ENCODE measurements at places on chromosomes 4 and X.

GRCh38 chr4:23106516-23106915, 413.8 kb downstream of the GBA3 start:
- no peak for DNase-seq

GRCh38 chrX:130296743-130297142, 28.0 kb upstream of the ZNF280C start:
- DNase-seq, result no peak

GRCh38 chrX:133191739-133192039, 26.5 kb downstream of the TFDP3 start:
- DNase-seq, result no peak

DNA sequence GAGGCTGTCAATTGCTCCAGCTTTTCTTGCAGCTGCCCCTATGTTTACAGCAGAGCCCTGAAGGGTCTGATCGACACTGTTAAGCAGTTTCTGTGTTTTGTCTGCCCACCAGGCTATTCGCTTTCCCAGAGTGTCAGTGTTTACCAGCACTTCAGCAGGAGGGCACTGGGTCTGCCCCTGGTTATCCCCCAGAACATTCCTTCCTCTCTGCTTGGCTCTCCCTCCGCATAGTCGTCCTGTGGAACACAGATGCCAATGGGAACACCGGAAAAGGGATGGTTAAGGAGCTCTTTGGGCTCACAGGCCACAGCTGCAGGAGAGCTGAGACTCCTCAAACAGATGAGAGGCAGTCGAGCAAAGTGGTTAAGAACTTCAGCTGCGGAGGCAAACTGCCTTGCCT, 71.3 kb upstream of the FBXW7 start:
- no peak for DNase-seq

- no peak for DNase-seq
These were observed 120.1 kb downstream of the MFAP3L start for GRCh38 chr4:169906104-169906503.

- peak; percentile 4 for DNase-seq
These were observed 134.1 kb downstream of the OR13H1 start for GRCh38 chrX:131677655-131678628.

- DNase-seq, result peak; percentile 31
These were observed 52.7 kb downstream of the STARD8 start for GRCh38 chrX:68699960-68700746.

DNA sequence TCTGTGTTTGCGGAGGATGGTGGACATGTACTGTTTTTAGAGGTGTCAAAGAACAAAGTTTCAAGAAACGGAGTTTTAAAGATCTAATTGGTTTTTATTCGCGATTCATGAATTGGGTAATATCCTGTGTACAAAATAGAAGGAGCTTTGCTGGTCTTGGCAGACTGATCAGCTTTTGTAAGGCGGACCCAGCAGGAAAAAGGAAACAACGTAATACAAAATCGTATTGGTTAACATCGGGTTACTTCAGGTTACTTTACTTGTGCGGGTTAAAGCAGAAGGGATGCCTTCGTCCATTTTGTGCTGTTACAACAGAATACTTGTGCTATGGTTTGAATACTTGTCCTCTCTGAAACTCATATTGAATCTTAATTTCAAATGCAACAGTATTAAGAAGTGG, 11.4 kb upstream of the NYX start:
- DNase-seq, result no peak

- no peak for DNase-seq
These were observed 209.1 kb upstream of the FAM47A start for GRCh38 chrX:34341258-34341657.

DNA sequence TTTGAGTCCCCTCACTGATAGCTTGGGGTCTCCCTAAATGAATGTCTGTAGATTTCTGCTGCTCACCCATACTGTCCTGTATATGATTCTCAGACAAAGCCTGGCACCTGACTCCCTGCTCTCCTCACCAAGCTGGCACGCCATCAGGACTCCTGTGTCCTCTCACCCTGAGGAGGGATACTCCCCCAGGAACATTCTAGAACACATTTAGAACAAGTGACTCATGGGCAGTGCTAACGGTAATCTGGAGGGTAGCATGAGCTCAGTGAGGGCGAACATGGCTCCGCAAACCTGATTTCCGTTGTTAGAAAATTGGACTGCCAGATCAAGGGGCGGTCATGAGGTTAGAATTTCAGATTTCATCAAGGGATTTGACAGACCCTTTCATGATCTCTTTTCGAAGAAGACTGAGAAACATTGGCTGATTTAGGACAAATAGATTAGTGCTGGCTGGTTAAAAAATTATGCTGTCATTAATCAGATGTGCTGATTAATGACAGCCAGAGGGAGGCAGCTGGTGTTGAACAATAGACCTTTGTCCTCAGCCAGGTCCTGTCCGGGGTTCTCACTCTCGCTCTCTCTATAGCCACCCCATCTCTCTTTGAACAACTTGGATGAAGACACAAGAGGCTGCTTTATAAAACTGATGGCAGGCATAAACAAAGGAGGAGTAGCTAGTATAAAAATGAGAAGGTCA, 244.3 kb downstream of the PTTG2 start:
- no peak for DNase-seq

DNA sequence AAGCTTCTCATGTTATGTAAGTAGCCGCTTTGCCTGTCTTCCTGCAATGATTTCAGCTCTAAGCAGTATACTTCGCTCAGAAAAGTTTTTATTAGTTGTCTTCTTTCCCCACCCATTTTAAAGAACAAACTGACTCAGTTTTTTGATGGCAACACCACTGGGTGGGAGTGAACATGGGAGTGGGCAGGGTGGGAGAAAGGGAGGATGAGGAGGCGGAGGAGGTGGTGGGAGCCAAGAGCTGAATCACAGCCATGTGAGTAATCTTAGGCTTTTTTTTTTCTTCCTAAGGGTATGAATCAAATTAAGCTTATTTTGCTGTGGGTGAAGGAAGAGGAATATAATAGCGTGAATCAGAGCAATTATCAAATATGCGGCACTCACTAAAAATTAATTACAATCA, 574.3 kb upstream of the DIPK2B start:
- DNase-seq, result peak; percentile 61

DNA sequence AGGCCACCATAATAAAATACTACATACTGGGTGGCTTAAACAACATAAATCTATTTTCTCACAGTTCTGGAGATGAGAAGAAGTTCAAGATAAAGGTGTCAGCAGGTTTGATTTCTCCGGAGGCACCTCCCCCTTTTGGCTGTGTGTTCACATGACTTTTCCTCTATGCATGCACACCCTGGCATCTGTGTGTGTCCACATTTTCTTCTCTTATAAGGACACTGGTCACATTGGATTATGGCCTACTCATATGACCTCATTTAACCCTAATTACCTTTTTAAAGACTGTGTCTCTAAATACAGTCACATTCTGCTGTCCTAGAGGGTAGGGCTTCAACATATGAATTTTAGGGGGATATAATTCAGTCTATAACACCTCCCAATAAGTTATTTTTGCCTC, 79.8 kb downstream of the DCLK2 start:
- DNase-seq, result no peak

GRCh38 chrX:130594453-130594916, 192.7 kb downstream of the RBMX2 start:
- no peak for DNase-seq

GRCh38 chrX:49284212-49284611, 14.6 kb downstream of the PPP1R3F start:
- DNase-seq, result no peak

GRCh38 chr4:87846226-87846625, 13.5 kb downstream of the MEPE start:
- DNase-seq, result no peak

GRCh38 chr4:140237616-140238350, 83.8 kb upstream of the MAML3 start:
- DNase-seq, result peak; percentile 88

DNA sequence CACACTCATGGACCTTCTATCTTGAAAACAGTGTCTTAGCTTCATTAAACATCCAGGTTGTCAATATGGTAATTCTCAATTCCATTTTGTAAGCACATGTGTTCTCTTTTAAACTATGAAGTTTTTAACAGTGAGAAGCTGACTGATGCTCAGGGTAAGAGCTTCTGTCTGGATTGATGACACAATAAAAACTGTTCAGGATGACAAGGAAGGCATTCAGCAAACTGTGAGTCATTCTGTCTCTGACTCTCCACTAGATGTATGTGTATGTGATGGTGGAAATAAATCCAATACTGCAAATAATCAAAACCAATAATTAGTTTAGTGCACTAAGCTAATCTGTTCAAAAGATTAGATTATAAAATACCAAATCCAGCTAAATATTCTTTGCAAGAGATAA, 115.3 kb upstream of the ARX start:
- no peak for DNase-seq

DNA sequence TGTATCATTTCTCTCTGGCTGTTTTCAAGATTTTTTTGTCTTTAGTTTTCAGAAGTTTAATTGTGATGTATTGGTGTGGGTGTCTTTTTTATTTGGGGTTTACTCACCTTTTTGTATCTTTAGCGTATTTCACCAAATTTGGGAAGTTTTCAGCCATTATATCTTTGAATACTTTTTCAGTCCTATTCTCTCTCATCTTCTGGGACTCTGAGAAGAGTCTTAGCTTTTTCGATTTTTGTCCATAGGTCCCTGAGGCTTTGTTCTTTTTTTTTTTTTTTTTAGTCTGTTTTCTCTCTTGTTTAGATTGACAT, 23.8 kb downstream of the KDM6A start:
- no peak for DNase-seq

- DNase-seq, result no peak
These were observed 344.4 kb downstream of the RAPGEF2 start for GRCh38 chr4:159447296-159447695.

GRCh38 chrX:11558972-11559371, 106.7 kb downstream of the ARHGAP6 start:
- DNase-seq, result no peak

- DNase-seq, result no peak
These were observed at the start of gene ODAM for GRCh38 chr4:70195425-70195824. Gene ODAM (plus strand): TSS chr4:70195725. CDS start chr4:70196544, 819 bp downstream.

DNA sequence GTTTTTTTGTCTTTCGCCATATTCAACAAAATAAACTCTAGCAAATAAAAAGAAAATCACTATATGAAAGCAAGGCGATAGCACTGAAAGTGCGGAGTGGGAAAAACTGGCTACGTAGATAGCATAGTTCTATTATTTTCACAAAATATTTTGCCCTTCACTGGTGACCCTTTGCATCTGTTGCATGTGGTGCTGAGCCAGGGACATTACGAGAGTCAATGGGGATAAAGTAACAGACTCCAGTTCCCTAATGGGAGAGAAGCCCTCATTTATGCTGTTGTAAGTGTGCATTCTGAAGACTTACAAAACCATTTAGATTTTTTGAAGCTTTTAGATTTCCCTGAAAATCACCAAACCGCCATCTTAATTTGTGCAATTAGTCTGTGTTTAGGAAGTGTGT, 501.6 kb downstream of the PPARGC1A start:
- DNase-seq, result no peak

DNA sequence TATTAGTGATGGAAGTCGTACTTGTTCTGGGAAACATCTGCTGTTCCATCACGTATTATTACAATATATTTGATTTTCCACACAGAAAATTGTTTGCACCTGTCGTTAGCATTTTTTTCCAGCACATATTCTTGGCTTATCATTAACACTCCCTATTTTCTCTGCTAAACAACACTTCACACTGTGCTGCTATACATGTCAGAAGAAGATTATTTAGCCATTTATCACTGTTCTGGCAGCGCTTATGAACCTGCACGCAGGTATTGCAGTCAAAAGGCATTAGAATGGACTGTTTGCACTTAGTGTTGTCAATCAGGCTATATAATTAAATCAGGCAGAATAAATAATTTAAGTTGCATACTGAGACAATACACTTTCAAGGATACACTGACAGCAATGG, 218.6 kb downstream of the CHM start:
- DNase-seq, result no peak

DNA sequence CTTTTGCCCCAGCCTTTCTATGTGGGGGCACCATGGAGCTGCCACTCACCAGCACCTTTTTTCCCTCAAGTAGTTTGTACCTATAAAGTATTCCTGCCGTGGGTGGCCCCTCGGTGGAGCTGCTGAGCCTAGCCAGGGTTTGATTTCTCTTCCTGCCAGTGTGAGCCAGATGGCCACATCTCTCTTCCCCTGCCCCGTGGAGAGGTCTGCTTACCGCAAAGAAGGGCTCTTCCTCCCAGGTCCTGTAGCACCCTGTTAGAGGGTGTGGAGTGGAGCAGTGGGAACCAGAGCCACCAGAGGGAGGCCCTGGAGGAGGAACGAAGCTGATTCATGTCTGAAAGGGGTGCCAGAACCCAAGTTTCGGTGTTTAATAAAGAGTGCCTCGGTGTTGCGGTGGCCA, 95.4 kb downstream of the PTTG2 start:
- DNase-seq, result no peak

DNA sequence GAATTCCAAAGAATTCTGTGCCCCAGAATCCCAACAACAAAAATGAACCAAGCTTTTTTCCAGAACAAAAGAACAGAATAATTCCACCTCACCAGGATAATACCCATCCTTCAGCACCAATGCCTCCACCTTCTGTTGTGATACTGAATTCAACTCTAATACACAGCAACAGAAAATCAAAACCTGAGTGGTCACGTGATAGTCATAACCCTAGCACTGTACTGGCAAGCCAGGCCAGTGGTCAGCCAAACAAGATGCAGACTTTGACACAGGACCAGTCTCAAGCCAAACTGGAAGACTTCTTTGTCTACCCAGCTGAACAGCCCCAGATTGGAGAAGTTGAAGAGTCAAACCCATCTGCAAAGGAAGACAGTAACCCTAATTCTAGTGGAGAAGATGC, 161.6 kb downstream of the AFF2 start:
- no peak for DNase-seq

- no peak for DNase-seq
These were observed 4.5 kb downstream of the VEGFC start for GRCh38 chr4:176788248-176788647.

DNA sequence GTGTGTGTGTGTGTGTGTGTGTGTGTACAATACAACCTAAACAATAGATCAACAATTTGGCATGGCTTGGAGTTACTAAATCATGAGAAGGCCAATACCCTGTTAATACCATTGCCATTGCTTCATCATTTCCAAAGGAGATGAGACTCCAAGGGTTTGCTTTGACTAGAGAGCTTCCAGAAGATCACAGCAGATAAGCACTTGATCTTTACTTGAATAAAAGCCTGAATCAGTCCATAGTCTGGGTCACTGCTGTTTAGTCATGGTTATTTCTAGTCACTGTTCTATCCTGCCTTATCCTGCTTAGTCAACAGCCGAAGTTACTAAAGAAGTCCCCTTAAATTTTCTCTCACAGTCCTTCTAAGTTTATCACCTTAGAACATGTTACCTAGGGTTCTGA, 58.2 kb downstream of the RAB40AL start:
- no peak for DNase-seq

Data from SJSA1 (cell line).